ENCODE measurements at places on chromosomes 11 and 22.

DNA sequence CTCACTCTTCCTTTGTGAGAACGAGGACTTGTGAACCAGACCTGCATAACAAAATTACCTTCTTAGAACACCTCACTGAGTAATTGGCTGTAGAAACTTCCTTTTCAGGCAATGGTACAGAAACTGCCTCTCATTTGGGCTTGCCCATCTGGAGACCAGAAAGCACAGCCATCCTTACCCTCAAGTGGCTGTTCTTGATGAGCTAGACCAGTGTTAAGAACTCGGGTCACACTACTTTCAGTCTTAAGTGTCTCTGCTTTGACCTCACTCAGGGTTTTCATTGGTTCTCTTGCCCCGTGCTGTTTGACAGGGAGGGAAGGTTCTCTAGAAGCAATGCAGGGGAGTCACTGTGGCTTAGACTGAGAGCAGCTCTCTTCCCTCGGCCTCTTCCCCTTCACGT, 29.3 kb downstream of the NAT10 start:
- DNase-seq = no peak

GRCh38 chr11:33996498-33997454, 54.8 kb upstream of the CAPRIN1 start:
- DNase-seq = peak; percentile 82

- DNase-seq = no peak
These were observed 26.7 kb downstream of the SERGEF start for GRCh38 chr11:17986007-17986710.

- no peak for DNase-seq
These were observed 489.3 kb downstream of the NTM start for GRCh38 chr11:131859538-131860210.

GRCh38 chr11:96126917-96127595, 203.1 kb upstream of the MTMR2 start:
- no peak for DNase-seq

DNA sequence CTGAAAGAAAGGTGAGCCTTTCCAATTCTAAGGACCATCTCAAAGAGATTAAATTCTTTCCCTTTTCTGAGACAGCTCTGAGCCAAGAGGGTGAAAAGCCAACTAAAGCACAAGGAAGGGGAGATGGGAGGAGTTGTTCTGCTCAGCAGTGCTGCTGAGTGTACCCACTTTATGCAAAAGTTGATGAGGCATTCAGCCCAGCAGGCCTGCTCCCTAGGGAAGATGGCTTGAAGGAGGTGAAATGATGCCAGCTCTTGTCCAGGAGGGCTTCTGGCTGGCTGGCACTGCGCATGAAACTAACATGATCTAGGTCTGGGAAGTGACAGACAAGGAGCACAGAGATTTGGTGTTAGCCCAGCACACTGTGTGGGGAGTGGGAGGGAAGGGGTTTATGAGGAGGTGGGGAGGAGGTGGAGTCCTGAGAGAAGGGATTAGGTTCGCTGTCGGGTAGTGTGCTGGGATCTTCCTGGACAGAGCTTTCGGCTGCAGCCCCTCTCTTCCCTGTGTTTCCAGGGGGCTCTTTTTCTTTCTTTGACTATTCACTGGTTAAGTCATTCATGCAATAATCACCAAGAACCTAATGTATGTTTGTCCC, 225.5 kb upstream of the NARS2 start:
- DNase-seq = no peak

- DNase-seq = peak; percentile 68
These were observed 63.7 kb downstream of the MAML2 start for GRCh38 chr11:96279018-96279895.

DNA sequence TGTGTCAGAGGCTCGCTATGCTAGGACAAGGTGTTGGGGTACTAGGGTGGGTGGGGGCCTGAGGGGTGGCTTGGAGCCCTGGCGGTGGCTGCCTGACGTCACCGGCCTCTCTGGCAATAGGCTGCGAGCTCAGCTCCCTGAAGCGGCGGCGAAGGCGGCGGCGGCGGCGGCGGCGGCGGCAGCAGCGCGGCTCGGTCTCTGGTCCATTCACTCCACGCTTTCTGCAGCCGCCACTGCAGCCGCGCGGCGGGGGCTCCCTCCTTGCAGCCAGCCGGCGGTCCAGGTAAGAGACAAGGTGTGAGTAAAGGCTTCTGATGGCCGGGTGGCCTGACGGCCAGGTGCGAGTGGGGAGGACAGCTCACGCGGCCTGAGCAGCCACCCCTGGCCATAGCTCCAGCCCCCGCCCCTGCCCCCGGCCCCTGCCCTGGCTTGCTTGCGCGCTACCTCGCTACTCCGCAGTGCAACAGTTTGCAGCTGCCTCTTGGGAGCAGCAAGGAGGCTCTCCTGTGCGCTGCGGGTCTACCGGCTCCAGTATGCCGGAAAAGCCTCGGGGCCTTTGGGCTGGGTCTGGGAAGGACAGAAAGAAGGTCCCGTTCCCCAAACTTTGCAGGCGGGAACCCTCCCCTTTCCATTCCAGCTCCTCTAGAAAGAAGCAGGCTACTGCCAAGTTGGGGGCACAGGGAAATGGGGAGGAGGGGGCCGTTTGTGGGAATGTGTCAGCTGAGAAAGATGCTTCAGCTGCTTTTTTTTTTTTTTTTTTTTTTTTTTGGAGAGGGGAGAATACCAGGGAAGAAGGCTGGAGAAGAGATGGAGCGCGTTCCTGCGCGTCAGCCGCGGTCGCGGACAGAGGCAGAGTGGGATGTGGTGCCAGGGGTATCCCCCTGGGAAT, at the start of gene C11orf87:
TSS of gene C11orf87 (plus strand) at position 210 of the 889 bp plus-strand sequence. CDS start 1,444 bp downstream, outside the sequence.
- DNase-seq = no peak

GRCh38 chr11:45031912-45032519, 81.3 kb upstream of the TP53I11 start:
- no peak for DNase-seq

GRCh38 chr11:128878455-128878854, 11.4 kb upstream of the KCNJ1 start:
- DNase-seq = no peak

DNA sequence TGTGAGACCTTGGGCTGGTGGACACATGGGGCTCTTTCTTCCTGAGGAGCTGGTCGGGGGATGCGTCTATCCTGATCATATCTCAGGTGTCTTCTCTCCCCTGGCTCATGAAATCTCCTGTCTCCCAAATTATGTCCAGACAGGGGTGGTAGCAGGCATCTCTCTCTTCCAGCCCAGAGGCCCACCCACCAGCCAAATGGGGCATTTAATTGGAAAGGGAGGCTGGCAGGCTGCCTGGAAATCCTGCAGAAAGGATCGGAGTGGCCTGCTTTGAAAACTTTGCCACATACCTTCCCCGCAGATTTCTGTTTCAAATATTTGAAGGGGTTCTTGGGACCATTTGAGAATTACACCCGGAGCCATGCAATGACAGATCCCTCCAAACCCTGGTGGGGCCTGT, 37.4 kb downstream of the SMIM38 start:
- no peak for DNase-seq

- DNase-seq = no peak
These were observed 341.3 kb downstream of the AASDHPPT start for GRCh38 chr11:106418791-106419190.
